Occipital lobe (tissue), 3 donors: ENCODE measurements at places on chromosomes 6 and 20.

GRCh38 chr6:89506716-89507617, 74.0 kb downstream of the ANKRD6 start:
- DNase-seq, result no peak

DNA sequence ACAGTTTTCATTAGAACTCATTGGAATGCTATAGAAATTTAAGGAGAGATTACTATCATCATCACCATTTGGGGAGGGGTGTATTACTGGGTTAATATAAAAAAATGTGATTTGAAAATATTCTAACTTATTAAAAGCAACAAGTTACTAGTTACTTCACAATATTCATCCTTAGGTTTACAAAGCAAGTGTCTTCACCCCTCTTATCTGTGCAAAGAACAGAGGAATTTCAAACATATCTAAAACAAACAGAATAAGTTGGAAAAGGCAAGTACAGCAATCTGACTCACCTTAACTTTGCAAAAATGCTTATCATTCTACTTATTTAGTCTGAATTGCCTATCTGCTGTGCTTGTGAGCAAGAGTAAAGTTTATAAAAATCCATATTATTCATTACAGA, 32.9 kb downstream of the DCBLD1 start:
- DNase-seq, result no peak

DNA sequence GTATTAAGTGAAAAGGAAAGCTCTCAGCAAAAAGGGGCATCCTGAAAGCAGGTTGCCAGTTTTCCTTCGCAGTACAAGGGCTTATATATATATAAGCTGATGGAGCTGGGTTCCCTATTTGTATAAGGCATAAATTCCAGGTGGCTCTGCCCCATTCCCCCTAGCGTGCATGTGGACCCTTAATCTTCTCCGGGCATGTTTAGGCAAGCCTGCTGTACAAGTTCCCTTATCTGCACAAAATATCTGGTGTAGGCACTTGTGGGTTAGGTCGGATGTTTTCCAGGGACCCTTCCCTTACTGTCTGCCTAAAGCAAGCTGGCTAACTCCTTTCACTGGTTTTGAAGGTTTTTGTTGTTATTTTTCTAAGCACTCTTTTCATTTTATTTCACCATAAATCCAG, 140.7 kb downstream of the FUT9 start:
- DNase-seq, result no peak

DNA sequence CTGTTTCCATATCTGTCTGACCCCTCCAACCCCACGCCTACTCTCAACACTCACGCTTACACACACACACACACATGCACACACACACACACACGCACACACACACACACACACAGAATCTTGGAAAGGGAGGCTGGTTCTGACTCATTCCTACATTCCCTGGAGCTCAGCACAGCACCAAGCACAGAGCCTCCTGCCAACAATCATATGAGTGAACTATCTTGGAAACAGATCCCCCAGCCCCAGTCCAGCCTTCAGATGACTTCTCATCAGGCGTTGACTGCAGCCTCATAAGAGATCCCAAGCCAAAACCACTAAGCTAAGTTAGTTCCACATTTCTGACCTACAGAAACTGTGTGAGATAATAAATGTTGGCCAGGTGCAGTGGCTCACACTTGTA, 14.1 kb upstream of the HCK start:
- no peak for DNase-seq

DNA sequence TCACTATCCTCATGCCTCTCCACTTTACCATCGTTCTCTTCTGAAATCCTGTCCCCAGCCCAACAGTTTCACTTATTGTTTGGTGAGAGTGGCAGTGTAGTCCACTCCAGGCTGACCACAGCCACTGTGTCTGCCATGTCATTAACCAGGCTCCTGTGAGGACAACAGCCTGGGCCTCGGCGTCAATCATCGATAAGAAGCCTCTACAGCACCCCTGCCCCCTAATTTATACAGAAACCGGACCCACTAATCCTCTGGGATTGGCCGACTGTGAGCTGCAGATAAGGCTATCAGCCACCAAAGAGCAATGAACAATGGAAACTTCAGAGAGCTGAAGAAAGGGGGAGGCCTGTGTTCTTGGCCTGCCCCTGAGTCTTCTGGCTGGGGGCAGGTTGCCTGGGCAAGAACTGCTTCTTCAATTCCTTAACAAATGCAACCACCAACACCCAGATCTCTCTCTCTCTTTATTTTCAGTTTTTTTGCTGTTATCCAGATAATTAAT, 3.4 kb downstream of the EGFL8 start:
- DNase-seq, result no peak

DNA sequence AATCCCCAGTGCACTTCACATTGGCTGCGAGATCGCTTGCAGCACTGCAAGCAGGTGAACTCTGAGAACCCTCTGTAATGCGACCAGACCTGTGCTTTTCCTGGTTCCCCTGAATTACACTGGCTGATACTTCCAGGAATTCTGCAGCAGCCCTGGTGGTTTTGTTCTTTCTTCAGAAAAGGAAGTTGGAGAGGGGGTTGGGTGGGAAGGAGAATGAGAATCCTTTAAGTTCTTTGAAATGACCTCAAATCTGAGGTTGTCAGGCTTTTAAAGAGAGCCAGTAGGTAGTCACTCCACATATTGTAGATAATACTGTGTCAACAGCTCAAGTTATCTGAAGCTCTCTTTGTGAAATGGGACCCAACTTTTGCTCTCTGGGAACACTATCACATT, 62.4 kb downstream of the GCNT2 start:
- DNase-seq, result no peak

DNA sequence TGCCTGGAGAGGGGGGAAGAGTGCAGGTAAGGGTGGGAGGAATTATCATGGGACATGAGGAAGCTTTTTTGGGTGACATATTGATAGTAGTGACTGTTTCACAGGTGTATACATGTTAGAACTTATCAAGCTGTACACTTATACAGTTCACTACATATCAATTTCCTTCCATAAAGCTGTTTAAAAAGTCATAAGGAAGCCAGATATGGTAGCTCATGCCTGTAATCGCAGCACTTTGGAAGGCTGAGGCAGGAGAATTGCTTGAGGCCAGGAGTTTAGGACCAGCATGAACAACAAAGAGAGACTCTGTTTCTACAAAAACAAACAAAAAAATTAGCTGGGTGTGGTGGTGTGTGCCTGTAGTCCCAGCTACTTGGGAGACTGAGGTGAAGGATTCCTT, 21.7 kb downstream of the ZSCAN12 start:
- DNase-seq, result no peak

DNA sequence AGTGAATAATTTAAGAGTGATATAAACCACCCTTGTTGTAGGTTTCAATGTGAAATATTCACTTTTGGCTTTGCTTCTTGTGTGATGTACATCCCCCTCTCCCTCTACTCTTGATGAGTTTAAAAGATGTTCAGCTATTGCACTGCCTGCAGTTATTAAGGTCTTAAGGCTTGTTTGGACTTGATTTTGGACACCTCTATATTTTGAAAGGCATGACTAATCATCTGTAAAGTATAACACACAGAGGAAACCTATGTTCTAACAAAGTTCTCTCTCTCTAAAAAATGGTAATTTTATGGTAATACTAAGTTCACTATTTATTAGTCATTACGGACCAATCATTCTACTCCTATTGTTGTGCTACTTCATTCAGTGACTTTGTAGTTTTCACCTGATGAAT, 1719.9 kb downstream of the GRIK2 start:
- no peak for DNase-seq

- DNase-seq, result no peak
These were observed 266.1 kb upstream of the ARID1B start for GRCh38 chr6:156511051-156511450.

GRCh38 chr20:44095831-44096230, 91.2 kb downstream of the JPH2 start:
- no peak for DNase-seq
